ENCODE measurements at places on chromosomes 1 and 21.

DNA sequence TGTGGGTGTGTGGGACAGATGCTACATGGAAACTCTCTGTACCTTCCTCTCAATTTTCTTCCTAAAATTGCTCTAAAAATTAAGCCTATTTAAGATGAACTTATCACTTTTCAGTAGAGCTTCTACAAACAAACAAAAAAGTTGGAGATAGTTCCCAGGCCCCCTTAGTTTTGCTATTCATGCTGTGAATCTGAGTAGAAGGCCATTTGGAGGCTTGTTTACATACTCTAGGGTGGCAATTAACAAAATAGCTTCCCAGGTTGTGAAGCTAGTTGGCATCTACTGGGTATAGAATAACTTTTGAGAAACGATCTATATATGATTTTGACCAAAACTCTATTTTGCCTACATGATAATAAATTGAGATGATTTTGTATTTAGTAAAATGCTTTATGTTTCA is 541.4 kb upstream of the B3GALT2 start:
- no peak for DNase-seq

GRCh38 chr1:39410915-39411436 is 80.5 kb upstream of the BMP8A start:
- peak; percentile 90 for DNase-seq

- DNase-seq: no peak
These were observed 120.3 kb downstream of the PPIAL4G start for GRCh38 chr1:148362626-148363438.

GRCh38 chr1:24275510-24275909 is 43.6 kb upstream of the GRHL3 start:
- DNase-seq: no peak

DNA sequence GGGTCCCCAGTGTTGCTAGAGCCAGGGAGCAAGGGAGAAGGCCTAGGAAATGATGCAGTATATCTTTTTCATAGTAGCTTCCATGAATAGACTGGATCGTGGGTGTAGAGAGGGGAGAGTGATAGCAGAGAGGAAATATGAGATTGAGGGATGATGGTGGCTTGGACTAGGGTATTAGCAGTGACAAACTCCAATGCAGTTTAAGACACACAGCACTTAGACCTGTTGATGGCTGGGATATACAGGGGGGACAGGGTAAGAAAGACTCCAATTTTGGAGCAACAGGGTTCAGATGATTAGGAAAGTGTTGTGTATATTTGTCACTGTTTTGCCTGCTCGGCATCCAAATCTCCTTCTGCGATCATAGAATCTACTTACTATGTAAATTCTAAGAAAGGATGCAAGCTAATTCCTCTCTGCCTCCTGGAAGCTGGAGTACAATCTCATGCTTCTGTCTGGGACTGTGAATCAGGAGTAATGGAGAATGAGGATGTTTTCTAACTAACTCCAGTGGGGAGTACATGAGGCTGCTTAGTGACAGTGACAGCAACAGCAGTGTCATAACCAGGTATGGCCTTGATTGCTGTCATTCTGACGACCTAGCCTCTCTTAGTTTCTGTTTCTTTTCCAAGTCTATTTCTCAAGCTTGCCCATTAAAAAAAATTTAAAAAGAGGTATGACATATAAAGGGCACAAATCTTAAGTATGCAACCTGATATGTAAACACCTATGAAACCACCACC is 47.5 kb downstream of the SYDE2 start:
- no peak for DNase-seq

DNA sequence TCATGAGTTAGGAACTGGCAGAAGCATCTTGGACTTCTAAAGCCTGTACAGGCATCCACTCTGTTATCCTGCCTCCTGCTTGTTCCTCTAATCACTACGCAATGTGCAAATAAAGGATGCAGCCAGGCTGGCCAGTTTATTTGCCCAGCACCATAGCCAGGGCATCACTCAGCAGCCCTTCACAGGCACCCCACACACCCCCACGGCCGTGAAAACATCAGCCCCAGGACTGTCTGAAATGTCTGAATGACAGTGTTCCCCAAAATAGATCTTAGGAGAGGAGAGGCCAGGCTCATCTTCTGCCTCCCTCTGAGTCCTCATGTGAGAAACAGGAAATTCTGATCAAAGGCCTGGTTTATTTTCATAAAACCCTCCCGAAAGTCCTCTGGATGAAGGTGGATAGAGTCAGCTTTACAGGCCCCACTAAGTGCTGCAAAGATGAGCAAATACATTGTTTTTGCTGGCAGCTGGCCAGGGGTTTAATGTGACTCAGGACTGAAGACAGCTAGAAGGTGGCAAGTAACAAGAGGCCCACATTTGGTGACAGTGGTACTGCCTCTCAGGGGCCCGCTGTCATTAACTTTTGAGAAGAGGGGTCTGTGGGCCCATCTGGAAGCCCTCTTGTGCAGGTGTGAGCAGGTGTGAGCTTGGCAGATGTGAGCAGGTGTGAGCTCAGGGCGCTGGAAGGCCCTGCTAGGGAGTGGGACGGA is 32.9 kb downstream of the GRHL3 start:
- DNase-seq: no peak

DNA sequence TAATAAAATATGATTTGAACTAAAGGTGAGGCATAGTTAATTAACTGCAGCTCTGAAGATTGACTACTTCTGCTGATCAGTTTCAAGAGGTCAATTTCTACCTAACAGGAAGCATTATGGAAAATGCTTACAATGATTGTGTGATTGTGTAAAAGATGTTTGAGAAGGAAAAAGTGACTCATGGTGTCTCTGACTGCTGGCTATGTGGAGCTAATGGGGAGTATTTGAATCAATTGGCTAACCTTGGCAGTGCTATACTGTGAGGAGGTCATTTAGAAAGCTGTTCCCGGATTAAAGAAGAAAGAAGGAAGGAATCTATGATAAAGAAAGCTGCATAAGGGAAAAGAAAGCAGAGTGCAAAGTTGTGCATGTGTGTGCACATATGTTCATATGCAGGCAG is 376.5 kb downstream of the ADGRL2 start:
- DNase-seq: no peak

GRCh38 chr1:165137551-165138316 is 218.8 kb downstream of the LMX1A start:
- no peak for DNase-seq

DNA sequence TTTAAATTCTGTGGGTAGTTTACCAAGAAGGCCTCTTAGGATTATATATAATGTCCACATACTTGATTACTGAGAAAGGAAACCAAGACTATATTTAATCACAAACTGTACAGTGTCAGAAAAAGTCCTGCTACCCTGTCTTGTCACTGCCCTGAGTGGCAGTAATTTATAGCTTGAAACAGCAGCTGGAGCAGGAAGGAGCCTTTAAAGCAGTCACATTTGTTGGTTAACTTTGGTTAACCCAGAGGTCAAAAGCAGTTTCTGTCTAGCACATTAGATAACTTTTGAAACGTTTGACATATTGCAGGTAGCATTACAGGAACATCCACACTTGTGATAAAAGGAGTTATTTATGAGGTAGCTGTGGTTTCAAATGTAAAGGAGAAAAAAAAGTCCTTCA is 161.7 kb downstream of the ROR1 start:
- DNase-seq: no peak

DNA sequence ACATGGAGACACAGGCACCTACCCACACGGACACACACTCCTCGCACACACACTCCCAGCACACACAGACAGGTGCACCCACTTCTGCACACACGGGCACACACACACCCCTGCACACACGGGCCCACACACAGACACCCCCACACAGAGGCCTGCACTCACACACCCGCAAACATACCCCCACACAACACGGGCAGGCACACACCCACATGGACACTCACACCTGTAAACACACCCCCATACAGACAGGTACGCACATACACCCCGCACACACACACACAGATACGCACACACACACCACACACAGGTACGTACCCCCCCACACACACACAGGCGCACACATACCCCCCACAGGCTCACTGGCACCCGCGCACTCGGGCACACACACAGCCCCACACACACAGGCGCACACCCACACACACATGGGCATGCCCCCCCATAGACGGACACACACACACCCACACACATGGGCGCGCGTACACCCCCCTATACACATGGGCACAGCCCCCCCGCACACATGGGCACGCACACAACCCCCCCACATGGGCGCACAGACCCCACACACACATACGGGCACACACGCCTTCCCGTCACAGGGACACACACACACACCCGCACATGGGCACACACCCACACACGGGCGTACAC is 6.1 kb downstream of the ATAD3A start:
- DNase-seq: no peak

DNA sequence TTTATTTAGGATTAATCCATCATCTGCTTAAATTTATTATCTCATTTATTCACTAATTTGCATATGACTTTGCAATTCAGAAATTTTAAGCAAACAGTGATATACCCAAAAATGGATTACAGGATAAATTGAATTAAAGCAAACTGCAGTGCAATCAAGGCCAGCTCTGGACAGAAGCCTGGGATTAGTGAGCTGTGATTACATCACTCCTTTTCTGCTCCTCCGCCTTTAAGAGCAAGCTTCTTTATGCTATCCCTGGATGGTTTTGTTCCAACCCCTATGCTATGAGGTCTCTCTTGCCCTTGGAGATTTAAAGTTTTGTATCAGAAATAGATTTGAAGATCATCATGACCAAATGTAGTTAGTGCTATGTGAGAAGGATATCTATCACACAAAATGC is 32.6 kb downstream of the GPR52 start:
- no peak for DNase-seq

DNA sequence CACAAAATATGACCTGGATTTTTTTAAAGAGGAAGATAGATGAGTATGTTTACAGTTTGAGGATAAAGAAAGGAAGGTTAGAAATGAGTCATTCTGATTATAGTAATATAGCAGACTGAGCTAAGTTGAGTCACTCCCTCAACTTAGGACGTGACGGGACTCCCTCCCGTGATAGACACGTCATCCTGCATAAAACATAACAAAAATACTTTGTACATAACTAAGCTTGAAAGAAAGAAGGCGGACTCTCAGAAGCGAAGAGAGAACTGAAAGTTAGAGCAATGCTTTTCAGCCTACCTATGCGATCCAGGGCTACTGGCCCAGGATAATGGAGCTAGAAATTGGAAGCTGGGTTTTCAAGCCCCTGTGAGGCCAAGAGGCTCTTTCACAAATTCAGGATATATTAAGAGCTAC is 53.0 kb upstream of the DESI2 start:
- no peak for DNase-seq

DNA sequence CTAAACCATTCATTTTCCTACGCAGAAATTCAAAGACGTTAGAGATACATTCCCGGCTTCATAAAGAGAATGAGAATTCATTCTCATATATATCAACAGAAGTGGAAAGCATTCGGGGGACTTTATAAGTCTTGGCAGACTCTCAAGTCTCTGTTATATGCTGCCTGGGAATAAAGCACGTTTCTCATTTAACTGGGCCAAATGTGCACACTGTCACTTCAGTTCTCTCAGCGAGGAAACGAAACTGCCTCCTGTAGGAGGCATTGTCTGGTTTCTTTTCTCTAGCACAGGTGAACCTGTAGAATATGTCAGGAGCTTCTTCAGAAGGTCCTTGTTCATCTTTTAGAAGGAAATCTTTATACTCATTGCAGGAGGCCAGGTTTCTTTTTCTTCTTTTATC is 367.6 kb downstream of the PTBP2 start:
- no peak for DNase-seq

DNA sequence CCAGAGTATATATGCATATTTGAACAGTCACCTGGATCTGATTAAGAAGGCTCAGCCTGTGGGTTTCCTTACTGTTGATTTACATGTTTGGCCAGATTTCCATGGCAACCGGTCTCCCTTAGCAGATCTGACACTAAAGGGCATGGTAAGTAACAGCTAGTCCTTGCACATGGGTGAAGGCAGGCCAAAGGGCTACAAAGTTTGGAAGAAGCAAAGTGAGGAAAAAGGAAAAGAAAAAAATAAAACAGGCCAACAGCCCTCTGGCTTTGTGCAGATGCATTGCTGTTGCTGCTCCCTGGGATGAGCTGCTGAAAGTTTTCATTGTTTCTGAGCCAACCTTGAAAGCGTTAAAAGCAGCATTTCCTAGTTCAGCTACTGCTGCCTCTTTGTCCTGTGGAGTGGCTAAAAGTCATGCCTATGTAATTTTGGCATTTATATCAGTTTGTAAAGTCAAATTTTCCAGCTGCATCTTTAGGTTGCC is 176.5 kb upstream of the HOOK1 start:
- no peak for DNase-seq

DNA sequence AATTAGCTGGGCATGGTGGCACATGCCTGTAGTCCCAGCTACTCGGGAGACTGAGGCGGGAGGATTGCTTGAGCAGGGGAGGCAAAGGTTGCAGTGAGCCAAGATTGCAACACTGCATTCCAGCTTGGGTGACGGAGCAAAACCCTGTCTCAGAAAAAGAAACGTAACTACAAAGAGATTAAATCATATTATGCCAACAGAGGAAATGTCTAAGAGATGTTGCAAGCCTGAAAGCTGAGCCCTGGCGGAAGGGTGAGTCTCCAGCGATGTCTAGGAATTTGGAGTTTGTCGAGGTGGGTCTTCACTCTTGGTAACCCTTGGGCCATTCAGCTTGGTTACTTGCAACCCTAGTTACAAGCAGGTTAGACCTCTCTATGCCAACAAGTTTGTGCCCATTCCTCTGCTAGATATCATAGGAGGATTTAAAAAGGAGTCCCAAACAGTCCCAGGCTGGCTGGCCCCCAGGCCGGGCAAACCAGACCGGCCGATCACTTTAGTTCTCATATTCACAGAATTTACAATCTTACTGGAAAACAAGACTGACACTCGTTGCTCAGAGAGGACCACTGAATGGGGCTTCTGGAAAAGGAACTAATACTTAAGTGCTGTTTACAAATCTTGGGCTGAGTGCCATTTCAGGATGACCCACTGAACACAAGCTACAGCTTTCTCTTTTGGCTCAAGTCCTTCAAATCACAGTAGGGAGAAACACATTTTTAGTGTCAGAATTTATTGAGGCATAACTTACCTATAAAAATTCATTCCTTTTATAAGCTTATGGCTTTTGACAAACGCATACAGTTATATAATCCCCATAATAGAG is 27.1 kb downstream of the SLC30A1 start:
- no peak for DNase-seq

DNA sequence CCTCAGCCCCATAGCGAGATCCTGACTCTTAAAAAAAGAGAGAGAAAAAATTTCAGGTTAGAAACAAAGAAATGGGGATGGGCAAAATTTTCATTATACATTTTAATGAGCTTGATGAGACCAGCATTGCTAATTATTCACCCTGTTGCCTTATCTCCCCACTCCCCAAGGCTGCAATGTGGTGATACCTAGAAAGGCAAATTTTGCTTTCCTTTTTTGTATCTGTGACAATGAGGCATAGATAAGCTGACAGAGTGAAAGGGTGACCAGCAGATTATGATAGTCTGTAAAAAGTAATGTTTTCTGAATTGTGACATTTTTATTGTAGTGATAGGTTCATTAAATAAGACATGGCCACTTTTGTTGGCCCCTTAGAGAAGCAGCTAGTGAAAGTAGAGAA is 12.9 kb downstream of the SRRM1 start:
- DNase-seq: no peak

- no peak for DNase-seq
These were observed 25.6 kb downstream of the RGS1 start for GRCh38 chr1:192601143-192601542.
